ENCODE measurements at places on chromosomes 3 and 15.

DNA sequence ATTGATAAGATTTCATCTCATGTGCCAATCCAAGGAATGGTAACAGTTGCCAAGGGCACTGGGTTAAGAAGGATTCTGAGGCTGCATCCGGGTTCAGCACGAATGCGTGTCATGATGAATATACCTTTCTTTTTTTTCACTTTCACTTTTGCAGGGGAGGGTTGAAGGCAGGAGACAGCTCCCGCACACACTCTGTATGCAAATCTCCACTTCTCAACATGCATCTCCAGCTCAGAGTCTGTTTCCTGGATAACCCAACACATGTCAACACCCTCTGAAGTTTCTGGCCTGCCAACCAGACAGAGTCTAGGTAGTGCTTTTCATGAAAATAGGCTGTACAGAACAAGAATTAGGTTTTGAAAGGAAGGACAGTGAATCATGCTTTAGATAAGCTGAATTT lies 21.6 kb downstream of the B4GALT4 start:
- DNase-seq = no peak

GRCh38 chr3:123169492-123169929 lies 32.2 kb upstream of the SEC22A start:
- DNase-seq = no peak

GRCh38 chr15:27458345-27459084 lies 487.5 kb downstream of the GABRG3 start:
- no peak for DNase-seq

DNA sequence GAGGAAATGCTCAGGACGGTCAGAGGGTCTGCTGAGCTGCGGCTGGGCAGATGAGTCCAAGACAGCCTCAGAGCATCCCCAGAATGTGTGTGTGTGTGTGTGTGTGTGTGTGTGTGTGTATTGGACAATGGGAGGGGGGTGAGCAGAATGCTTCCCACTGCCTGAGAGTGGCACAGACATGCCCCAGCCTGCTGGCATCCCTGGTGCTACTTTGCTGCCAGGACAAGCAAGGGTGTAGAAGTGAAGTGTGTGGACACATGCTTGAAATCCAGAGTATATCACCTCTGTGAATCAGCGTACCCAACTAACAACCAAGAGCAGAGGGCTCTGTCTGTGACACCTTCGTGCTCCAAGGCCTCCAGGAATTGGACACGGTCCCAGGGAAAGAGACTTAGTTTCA lies 76.3 kb downstream of the SLC9A9 start:
- no peak for DNase-seq

DNA sequence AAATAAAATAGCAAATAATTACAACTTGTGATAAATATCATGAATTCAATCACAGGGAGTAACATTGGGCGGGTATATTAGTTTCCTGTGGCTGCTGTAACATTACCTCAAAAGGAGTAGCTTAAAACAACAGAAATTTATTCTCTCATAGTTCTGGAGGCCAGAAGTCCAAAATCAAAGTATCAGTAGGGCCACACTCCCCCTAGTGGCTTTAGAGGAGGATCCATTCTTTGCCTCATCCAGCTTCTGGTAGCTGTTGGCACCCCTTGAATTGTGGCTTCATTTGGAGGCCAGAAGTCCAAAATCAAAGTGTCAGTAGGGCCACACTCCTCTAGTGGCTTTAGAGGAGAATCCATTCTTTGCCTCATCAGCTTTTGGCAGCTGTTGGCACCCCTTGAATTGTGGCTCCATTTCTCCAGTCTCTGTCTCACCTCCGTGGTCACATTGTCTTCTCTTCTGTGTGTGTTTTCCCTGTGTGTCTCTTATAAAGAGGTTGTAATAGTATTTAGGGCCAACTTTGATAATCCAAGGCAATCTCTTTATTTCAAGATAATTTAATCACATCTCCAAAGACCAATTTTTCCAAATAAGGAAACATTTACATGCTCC lies 3.1 kb upstream of the CFAP20DC start:
- peak; percentile 52 for DNase-seq

- DNase-seq = no peak
These were observed 5.8 kb upstream of the ZNF770 start for GRCh38 chr15:34993877-34994276.

GRCh38 chr3:23493889-23494288 lies 290.8 kb downstream of the UBE2E2 start:
- DNase-seq = no peak

DNA sequence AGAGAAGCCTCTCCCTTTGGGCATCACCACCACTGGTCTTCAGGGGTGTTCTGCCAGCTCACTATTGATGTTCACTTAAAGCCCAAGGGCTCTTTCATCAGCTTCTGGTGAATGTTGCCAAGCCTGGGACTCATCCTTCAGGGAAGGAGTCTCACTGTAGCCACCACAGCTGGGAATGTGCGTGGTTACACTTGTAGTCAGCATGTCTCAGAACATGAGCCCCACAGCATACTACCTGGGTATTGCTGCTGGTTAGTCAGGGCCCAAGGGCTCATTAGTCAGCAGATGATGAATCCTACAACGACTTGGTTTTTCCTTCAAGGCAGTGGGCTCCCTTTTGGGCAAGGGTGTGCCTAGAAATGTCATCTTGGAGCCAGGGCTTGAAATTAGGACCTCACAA lies 412.9 kb downstream of the VGLL3 start:
- no peak for DNase-seq

DNA sequence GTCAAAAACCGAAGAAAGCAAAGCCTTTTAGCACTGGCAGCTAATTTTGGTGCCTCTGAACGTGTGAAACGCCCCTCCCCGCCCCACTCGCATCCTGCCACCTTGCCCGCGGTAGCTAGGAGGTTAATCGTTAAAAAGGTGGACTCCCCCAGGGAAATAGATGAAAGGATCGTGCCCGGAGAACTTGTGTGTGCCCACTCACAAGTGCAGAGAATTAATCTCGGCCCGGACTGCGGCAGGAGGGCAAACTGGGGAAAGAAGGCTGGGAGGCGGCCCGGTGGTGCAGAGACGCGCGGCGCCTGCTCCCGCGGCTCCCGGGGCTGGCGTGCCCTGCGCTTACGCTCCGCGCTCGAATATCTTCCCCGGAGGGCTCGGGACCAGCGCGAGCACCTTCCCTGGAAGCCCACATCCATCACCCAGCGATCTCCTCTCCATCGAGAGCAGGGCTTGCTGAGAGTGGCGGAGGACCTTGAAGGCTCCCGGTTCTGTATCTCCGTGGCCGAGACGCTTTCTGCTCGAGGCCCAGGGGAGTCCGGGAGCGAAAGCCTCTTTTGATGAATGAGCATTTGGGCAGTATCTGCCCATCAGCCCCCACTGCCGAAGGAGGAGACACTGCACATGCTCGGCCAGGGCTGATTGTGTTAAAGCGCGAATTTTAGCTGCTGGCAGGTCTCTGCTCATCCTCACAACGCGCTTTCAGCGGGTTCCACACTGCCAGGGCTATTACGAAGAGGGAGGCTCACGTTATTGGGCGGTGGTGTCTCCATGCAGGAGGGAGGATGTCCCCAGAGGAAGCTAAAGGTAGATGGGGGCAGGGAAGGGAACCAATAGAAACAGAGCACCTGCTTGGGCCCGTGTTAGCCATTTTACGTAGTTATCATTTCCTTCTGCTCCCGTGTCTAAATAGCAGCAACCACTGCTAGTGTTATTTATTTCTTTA lies 1.3 kb upstream of the SPTSSB start:
- peak; percentile 65 for DNase-seq

- DNase-seq = no peak
These were observed 232.4 kb downstream of the RBMS3 start for GRCh38 chr3:29513236-29513635.

DNA sequence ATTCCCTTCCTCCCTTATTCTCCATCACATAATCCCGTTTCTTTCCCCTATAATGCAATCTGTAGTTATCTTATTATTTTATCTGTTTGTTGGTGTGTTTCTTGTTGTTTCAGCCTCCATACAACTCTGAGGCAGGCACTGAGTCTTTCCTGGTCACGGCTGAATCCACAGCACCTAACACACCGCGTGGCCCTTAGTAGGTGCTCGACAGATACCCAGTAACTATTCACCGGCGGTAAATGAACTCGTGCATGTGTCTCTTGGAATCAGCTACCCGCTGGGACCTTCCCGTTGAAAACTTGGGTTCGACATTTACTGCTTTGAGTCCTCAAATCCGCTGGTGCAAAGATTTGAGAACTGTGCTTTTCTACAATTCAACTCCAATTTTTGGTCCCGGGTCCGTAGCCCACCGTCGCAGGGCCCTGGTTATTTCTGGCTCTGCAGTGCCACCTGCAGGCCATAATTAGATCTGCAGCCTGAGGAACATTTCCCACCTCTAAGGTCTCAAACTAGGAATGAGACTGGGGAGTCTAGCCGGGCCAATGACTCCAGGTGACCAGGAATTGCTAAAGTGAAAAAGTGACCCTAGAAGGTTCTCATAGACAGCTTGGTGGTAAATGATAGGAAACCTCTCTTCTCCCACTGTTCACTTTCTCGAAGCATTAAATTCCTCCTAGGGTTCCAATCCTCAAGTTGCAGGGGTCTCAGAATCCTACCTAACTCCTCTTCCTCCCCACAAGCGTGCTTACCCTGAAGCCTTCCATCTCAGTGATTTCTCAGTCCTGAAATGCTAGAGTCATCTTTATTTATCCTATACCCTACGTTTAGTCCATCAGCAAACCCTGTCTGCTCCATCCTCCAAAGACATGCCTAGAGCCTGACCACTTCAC lies 40.0 kb upstream of the TRH start:
- DNase-seq = peak; percentile 82

DNA sequence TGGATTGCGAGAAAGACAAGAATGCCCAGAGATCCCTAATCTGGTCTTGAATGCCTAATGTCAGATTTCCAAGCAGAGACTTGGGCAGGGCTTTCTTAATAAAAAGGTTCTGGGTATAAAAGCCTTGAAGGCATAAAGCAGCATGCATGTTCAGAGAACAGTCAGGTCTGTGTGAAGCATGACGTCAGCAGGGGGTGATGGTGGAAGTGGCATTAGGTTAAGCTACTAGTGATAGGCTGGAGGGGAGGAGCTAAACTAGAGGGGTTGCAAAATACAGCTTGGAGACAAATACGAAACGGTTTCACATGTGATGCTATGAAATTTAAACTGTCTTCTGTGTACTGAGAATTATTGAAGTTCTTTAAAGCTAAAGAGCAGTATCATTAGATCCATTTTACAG lies 125.6 kb downstream of the VPS8 start:
- no peak for DNase-seq

GRCh38 chr15:74651242-74651741 lies 35.7 kb downstream of the CLK3 start:
- DNase-seq = no peak

- DNase-seq = no peak
These were observed 7.4 kb downstream of the APPL1 start for GRCh38 chr3:57234613-57235575.

GRCh38 chr3:155138677-155139076 lies 58.6 kb downstream of the MME start:
- DNase-seq = no peak

DNA sequence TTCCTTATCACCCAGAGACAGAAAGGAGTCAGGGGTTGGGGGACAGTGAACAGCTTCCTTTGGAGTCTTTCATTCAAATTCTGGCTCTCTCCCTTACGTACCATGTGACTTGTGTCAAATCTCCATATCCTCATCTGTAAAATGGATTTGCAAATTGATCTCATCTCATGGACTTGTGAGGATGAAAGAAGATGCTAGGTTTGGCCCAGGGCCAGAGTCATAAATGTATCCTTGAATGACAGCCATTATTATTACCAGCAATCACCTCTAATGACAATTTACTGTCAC lies 67.8 kb upstream of the POLG start:
- no peak for DNase-seq

DNA sequence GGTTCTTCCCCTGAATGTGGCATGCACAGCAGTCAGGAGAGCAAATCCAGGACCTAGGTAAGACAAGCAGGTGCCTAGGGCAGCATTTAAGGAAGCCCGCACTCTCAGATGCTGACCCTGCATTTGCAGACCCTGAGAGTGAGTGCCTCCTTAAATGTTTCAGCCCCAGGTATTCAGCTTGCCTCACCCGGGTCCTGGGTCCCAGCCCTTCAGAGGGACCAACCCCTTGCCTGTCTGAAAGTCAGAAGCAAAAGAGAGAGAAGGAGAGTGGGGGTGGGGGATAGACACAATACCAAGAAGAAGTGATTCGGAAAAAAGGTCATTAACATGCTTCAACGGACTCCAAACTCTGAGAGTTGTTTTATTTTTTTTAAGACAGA lies 75.0 kb downstream of the MEGF11 start:
- DNase-seq = no peak

DNA sequence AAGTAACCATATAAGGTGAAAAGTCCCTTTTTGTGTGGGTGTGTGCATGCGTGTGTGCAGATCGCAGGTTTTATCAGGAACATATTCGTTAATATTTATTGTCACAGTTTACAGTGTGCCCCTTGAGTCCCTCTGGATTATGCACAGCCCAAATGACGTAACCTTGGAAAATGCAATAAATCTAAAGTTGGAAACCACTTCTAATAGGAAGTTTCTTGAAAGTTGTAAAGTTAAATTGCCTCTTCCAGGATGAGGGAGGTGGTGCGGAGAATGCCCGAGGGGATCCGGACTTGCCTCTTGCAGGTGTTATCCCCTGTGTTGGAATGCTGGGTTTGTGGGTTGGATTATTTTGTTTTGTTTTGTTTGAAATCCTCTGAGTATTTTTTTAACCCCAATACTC lies 143.3 kb downstream of the CMSS1 start:
- no peak for DNase-seq

DNA sequence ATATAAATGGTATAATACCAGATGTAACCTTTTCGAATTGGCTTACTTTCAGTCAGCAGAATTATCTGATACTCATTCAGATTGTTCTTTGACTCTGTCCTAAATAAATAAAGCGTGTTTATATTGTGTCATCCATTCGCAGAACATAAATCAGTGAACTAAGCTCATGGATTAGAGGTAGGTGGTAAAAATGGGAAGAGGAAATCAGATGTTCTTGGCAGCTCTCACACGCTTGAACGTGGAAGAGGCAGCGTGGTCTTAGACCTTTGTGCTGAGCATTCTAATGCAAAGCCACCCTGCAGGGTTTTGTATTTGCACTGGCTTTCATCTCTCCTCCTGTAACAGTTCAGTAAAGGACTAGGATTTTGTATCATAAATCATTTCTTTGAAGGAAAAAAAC lies 441.4 kb downstream of the GABRG3 start:
- DNase-seq = peak; percentile 49

GRCh38 chr3:15428539-15428938 lies 1.1 kb downstream of the EAF1 start:
- no peak for DNase-seq

DNA sequence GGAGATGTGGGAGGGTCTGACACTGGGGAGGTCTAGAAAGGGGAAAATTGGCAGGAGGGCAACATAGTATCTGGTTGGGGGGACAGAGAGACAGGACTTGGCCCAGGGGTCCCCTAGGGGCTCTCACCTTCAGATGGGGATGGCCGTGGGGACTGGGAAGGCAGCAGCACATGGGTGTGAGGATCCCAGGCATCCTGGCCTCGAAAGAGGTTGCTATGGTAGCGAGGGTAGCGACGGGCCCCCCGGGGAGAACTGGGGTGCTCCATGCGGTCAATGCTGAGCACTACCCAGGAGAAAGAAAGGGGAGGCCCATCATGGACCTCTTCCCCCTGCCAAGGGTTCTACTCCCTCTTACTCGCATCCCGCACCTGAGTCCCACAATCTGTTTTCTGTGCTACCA lies 12.5 kb upstream of the SLC26A6 start:
- DNase-seq = no peak

- DNase-seq = no peak
These were observed 36.4 kb downstream of the SEMA3G start for GRCh38 chr3:52408466-52408865.

Data from H7 (cell line).